NCI-H460 (cell line): ENCODE measurements at places on chromosomes 4 and X. TPM values are rescaled to one million over a fixed set of nuclear protein-coding genes. Genes with fewer than 3 reads are reported as not detected.
A peak's percentile ranks its signal among the peaks of the same experiment; 100 is the strongest.

The PHEX gene
- 0.64 and 0.84 TPM in 2 replicates for total RNA-seq

The OTUD4 gene
- 16.7 and 19.2 TPM in 2 replicates for total RNA-seq

GRCh38 chr4:91025241-91026148, 898.3 kb downstream of the CCSER1 start:
- no peak for DNase-seq

DNA sequence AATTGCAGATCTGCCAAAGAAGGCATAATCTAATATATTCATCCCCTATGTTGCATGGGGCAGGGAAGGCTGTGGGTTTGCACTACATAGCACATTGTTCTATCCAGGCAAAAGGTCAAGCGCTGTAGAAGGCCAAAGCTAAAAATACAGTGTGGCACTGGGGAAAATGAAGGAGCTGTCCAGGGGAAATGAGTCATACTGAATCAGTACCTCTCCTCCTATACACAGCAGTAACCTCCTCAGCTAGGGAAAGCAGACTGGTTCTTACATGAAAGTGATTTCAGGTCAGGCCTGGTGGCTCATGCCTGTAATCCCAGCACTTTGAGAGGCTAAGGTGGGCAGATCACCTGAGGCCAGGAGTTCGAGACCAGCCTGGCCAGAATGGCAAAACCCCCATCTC, 31.0 kb upstream of the SLC25A4 start:
- DNase-seq: peak; percentile 70

DNA sequence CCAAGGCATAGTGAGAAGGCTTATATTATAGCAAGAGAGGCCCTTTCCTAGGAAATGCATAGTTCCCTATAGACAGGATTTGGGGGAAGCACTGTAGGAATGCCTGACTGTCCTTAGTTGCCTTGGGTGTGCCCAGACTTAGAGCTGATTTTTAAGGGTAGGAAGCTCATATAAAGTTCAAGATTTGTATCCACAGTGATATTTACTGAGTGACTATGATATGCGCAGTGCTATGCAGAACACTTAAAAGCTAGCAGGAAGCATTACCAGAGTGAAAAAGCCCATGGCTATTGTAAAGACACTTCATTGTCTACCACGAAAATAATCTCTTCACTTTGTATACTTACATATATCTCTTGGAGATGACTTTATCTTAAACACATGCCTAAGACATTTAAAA, 50.1 kb upstream of the IL13RA1 start:
- no peak for DNase-seq

DNA sequence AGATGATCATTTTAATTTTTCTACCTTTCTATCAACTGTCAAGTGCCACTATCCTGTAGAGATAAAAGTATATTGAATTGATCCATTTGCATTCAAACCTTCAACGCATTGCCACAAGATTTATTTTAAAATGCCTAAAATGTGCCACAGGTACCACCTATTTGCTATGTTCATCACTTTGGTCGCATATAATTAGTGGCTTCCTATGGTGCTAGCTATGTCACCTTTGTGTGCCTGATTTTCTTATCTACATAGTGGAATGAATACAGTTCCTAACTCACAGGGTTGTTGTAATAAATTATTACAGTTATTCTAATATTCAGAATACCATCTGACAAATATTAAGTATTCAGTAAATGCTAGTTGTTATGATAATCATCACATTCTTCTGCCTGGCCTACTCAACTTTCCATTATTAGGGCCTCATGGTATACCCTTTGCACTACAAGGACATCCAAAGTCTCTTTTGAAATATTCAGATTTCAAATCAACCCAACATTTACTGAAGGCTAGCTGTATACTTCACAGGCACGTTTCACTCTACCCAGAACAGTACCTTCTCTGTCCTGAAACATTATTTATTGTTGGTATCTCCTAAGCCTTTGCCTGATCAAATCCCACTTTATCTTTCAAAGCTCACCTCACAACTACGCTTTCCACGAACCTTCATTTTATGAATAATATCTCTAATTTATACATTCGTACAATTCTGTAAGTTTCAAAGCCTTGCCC, 62.4 kb downstream of the ANXA10 start:
- DNase-seq: no peak
